ENCODE measurements at places on chromosomes 16 and 17.

GRCh38 chr17:40556884-40557414 is 8.3 kb downstream of the CCR7 start:
- no peak for DNase-seq

- peak; percentile 35 for DNase-seq
Observed at GRCh38 chr17:38735161-38735997, 5.2 kb downstream of the CISD3 start.

DNA sequence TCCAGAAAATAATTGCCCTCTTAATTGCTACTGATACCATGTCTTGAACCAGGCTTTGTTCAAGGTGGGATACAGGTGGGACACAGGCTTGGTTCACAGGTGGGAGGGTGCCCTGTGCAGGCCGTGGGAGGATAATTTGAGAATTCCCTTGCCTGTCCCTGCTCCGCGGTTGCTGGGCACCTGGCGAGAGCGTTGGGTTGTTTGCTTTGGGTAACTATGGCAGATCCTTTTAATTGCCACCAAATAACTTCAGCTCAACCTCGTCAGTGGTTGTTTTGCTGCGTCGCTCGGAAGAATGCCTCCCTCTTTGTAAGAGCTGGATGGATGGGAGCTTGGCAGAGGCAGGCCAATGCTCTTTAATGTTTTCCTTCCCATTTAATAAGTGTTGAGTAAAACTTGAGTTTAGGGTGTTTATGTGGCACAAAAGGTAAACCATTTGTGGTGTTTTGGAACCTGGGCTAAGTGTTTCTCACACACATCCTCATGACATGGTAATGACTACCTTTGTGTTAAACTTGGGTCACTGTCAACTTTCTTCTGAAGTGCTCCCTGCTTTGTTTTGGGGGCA is 202.5 kb downstream of the MSI2 start:
- DNase-seq, result no peak

DNA sequence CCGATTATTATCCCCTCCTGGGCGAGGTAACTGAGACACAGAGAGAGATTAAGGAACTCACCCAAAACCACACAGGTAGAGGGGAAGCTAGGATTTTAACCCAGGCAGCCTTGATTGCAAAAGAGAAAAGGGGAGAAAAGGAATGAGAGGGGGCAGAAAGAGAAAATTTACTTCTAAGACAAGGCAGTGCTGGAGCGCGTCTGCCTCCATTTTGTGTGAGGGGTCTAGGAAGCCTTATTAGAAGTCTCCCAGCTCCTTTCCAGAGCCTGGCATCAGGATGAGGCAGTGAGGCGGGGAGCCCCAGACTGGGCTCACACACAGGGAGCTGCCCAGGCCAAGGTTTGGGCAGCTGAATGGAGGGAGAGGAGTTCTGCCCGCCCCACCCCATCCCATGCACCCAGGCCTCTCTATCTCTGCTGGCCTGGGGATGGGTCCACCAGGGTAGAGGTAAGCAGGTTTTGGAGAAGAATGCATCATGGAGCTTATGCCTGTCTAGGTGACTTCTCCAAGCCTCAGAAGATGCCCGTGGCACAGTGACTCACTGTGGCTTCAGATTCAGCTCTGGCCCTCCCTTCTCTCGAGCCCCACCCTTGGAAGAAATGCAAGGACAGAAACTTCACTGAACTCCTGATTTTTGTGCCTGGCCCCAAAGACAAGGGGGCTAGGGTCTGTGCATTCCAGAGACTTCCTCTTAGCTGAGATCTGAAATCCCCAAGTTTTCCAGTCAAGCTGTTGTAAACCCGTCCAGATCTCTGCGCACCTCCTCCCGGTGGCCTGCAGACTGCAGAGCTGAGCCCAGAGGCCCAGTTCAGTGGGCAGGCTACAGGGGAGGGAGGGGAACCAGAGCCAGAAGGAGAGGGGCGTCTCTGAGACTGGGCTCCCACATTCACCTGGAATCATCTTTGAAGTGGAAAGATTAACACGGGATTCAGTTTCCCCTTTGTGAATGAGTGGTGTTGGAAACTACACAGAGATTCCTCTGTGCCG is 95.1 kb upstream of the CDH5 start:
- DNase-seq, result no peak

- DNase-seq, result peak; percentile 18
Observed at GRCh38 chr17:35809855-35810461, 674 bp downstream of the TAF15 start.

DNA sequence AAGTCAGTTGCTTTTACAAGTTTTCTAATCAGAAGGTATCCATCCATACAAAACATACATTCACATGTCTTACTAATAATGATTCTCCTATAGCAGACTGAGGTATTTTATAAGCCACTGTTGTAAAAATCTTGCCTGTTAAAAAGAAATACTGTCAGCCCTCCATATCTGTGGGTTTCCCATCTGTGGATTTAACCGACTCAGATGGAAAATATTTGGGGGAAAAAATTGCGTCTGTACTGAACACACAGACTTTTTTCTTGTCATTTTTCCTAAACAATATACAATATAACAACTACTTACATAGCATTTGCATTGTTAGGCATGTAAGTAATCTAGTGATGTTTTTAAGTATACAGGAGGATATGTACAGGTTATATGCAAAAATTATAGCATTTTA is 90.4 kb downstream of the PARN start:
- DNase-seq, result no peak

GRCh38 chr17:35028531-35029262 is 34.8 kb downstream of the RFFL start:
- no peak for DNase-seq

- no peak for DNase-seq
Observed at GRCh38 chr17:15377616-15378015, 36.2 kb upstream of the TEKT3 start.

- no peak for DNase-seq
Observed at GRCh38 chr17:17137731-17138585, 68.2 kb downstream of the PLD6 start.

- no peak for DNase-seq
Observed at GRCh38 chr17:6667516-6667915, 16.0 kb downstream of the C17orf100 start.

- DNase-seq, result peak; percentile 38
Observed at GRCh38 chr16:56617212-56618085, 8.1 kb upstream of the MT1E start.

DNA sequence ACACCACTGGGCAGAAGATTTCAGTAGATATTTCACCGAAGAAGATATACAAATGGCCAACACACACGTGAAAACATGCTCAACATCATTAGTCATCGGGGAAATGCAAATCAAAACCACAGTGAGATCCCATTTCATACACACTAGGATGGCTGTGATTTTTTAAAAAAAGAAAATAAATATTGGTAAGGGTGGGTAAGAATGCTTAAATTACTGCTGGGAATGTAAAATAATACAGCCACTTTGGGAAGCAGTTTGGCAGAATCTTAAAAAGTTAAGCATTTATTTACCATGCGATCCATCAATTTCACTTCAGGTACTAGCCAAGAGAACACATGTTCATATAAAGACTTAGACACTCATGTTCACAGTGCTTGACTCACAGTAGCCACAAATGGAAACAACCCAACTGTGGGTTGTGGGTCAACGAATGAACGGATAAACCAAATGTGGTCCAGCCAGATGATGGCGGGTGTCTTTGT is 6.5 kb upstream of the C16orf74 start:
- DNase-seq, result no peak

DNA sequence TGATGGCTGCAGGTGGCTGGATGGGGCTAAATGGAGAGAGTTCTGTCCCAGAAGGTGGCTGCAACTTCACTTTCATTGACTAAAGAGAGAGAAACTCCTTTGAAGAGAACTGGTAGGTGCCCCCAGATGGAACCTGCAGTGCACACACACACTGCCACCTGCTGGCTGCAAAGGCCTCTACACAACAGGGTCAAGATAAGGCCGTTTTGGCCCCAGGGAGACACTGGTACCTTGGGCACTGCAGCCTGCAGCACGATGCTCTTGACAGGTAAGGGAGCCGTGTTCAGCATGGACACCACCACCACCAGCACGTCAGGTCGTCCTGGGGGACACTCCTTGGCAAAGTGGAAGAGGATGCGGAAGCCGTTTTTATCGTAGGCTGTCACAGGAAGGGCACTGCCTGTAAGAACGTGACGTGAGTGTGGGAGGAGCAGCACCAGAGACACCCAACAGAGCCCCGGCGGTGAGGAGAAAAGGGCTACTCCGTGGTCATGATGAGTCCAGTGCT is 22.7 kb downstream of the GGA3 start:
- DNase-seq, result peak; percentile 54

DNA sequence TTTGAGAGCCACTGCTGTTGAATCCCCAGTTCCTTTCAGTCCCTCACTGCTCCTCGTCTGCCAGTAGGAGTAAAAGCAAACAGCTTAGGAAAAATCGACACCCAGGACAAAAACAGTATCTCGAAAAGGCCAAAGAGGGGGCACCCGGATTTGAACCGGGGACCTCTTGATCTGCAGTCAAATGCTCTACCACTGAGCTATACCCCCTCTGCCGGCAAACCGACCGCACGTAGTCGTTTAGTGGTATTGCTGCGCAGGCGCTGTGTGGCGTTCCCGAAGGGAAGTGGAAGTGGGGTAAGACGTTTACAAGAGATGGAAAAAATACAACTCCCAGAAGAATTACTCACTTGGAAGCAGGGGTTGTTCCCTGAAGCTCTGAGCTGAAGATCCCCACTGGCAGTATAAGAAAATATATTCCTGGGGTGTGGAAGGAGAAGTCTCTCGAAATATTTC is 2.2 kb upstream of the PLXDC1 start:
- DNase-seq, result peak; percentile 91

GRCh38 chr17:18241229-18241871 is 15.9 kb downstream of the LLGL1 start:
- DNase-seq, result no peak

- no peak for DNase-seq
Observed at GRCh38 chr17:3763777-3764170, 37.2 kb downstream of the ITGAE start.

GRCh38 chr16:1828645-1829410 is 1.8 kb downstream of the FAHD1 start:
- DNase-seq, result no peak

DNA sequence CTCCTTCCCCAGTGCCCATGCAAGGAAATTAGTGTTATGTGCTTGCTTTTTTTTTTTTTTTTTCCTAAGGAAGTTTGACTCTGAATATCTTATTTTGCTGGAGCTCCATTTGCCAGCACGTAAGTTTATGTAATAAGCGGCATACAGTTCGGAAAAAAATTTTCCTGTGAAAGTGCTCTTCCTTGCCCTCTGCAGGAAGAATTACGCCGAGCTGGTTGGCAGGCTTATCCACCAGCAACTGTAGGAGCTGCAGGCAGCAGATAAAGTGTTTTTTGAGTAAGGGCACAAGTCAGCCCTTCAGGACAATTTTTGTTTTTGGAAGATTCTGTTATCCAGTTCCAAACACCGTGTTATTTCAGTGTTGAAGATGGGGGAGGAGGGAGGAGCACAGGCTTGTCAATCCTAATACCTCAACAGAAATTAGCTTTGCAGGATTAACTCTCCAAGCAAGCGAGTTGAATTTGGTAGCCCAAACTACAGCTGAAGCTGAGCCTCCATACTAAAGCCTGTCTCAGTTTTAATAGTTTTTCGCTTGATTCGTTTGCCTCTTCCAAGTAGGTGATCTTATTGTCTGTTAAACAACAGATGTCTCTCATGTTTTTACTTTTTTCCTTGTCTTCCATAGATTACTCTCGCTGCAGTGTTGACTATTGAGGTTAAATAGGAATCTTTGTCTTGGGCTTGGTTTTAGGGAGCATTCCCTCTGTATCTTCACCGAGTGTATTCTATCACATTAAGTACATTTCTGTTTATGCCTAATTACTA is 1.1 kb downstream of the SPECC1 start:
- DNase-seq, result peak; percentile 15

DNA sequence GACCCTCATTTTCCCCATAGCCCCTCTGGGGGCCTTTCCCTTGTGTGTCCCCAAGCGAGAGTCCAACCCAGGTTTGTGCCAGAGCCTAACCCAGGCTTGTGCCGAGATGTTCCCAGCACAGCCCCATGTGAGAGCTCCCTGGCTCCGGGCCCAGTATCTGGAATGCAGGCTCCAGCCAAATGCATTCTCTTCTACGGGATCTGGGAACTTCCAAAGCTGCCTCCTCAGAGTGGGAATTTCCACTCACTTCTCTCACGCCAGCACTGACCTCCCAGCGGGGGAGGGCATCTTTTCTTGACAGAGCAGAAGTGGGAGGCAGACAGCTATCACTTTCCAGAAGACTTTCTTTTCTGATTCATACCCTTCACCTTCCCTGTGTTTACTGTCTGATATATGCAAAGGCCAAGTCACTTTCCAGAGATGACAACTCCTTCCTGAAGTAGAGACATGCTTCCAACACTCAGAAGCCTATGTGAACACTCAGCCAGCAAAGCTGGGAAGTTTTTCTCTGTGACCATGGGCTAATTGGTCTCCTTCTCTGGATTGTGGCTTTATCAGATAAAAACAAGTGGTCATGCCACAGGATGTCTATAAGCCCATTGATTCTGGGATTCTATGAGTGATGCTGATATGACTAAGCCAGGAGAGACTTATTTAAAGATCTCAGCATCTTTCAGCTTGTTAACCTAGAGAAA is 2.5 kb upstream of the CCL2 start:
- DNase-seq, result peak; percentile 93

DNA sequence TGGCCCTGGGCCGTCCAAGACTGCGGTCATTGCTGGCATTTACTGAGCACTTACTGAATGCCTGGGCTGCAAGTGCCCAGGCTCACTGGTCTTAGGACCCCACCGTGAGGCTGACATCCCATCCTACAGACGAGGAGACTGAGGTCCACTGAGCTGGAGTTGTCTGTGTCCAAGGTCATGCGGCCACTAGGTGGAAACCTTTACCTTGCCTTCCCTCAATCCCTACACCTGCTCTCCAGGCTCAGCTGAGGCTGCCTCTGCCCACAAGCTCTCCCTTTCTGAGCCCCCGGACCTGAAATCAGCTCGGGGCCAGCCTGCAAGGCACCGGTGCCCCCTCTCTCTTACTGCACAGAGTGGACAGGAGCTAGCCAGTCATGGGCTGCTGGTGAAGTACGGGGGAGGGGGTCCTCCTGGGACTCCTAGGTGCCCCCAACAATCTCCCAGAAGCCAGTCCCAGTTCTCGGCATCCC is 1.5 kb downstream of the CASKIN1 start:
- peak; percentile 49 for DNase-seq

DNA sequence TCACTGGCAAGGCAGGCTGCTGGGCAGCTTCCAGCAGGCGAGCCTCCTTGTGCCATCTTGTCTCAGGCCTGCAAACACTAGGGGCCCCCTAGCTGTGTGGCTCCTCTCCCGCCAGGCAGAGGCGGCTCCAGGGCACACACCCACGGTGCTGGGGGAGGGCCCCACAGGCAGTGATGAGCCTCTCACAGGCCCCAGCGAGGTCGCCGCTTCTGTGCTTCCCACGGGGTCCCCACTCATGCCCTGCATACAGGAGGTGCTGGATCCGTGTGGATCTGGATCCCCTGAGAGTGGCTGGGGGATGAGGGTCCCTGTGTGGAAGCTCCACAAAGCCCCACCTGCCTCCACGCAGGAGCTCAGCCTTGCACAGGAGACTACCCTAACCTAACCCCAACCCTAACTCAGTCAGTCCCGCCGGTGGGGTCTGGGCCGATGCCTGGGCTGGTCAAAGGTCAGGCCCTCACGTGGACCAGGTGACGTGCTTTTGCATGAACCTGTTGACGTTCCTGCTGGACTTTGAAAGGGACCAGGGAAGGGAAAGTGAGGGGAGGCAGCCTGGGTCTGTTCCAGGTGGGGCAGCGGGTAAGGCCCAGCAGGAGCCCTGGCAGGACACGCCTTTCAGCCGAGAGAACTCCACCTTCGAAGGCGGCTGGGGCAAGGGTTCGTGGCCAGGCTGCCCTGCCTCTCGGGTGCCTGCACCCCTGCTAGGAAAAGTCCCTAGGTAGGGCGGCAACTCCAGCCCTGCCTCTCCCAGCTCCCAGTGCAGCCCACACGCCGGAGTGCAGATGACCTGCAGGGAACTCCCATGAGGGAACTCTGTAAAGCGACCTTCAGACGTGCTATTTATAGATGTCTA is 5.2 kb downstream of the SECTM1 start:
- no peak for DNase-seq
